ENCODE measurements at places on chromosomes 11 and 22.

- DNase-seq, result no peak
Measured at GRCh38 chr11:29943347-29943746, 73.5 kb downstream of the KCNA4 start.

- peak; percentile 89 for DNase-seq
Measured at GRCh38 chr22:22061085-22062077, 78.8 kb upstream of the TOP3B start.

GRCh38 chr11:105948918-105949590 lies 73.0 kb downstream of the MSANTD4 start:
- DNase-seq, result no peak

DNA sequence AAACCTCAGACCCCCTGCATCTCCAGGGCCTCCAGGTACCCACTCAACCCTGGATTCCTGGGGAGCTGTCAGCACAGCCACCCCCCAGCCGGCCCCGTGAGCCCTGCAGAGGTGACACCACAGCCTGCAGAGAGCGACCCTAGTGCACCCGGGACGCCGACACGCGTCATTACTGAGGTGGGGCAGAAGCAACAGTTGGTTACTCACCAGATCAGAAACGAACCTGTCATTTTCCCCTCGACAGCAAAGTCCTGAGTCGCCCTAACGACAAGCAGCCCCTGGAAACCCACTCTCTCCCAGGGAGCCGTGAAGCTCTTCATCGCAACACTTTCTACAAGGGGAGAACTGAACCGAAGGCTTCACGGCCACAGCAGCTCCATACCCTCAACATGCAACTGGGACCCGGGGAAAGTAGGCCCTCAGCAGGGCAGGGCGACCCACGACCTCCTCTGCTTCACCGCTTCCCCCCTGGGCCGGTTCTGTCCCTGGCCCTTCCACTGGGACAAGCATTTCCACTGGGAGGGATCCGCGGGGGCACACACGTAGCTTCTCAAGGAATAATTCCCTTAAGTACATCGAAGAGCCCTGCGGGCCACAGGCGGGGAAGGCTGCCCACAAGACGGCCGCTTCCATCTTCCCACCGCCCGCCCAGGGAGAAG lies 1.6 kb downstream of the BRD1 start:
- DNase-seq, result peak; percentile 34

DNA sequence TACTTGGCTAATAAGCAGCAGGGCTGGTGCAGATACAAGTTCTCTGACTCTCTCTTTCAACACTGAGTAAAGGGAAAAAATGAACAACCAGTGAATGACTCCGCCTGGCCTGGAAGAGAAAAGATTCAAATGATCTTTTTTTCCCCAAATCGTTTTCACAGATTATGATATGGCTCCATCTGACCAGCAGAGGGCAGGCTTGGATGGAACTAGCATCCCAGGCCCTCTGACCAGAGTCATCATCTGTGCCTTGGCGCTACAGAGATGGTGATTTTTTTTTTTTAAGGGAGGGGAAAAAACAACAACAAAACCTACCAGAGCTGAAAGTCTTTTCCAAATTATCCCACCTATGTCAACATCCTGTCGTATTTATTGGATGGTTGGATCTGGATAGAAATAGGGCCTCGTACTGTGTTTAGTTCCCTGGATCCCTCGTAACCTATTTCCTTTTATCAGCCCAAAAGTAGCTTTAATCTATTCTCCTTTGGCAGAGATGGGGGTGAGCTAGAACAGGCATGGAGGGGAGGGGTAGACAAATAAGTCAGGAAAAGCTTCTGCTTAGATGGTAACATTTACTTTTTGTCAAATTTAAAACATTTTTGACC lies 69.7 kb downstream of the PRSS23 start:
- peak; percentile 77 for DNase-seq

DNA sequence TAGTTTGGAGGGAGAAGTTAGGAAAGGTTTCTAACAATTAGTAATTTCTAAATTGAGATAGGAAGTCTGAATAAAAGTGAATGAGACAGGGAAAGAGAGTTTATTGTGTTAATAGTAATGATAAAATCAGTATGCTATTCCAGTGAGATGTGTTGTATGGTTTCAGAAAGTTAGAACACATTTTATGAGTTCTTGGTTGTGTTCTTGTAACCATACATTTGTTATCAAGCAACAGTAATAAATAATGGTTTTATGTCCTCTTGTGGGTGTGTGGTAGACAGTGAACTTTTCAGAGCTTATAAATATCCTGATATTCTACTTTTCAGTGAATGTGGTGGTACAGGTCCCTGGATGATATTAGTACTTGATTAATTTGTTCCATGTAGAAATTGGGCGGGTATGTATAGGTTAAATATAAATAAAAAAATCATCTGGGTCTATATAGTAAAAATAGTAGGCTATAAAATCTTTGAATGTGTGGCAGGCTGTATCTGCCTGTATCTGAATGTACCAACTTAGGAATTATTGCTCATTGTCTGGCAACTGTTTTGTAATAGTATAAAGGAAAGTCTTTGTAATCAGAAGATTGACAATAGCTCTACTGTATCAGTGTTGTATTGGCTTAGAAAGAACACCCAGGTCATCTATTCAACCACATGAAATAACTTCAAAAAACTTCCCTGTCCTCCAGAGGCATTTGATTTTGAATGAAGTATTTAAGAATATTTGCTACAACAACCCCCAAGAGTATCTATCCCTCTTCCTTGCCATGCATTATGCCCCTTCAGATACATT lies 54.8 kb downstream of the UVRAG start:
- DNase-seq, result no peak

DNA sequence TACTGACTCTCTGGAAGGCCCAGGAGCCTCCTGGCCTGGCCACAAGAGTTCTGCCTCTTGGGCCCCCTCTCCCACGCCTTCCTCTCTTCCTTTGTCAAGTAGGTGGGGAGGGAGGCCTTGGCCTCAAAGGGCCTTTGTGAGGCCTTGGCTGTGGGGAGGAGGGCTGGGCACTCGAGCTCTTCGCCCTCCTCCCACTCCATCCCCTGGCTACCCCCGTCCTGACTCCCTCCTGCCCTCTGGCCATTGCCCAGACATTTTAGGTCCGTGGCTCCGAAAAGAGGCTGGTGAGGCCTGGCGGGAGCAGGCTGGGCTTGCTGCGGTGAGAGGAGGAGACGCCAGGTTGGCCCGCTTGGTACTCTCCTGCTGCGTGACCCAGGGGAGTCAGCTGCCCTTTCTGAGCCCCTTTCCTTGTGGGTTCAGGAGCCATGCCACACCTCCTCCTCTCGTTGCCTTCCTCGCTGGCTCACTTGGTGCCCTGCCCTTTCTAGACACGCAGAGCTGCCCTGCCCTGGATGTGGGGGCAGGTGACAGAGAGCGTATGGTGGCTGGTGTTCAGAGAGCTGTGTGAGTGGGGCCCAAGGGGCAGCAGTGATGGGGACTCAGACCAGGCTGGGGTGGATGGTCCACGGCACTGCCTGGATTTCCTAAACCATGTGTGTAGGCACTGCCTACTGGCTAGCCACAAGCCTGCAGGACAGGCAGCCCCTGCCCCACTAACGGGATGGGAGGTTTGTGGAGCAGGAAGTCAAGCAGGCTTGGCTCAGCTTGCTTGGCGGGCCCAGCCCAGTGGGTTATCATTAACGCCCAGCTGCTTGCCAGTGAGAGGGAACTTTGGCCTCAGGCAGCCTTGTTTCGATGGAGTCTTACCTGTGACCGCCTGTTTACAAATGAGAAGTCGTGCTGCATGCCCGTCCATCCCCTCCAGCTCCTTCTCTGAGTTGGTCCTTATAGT lies 15.8 kb upstream of the OMP start:
- DNase-seq, result no peak

DNA sequence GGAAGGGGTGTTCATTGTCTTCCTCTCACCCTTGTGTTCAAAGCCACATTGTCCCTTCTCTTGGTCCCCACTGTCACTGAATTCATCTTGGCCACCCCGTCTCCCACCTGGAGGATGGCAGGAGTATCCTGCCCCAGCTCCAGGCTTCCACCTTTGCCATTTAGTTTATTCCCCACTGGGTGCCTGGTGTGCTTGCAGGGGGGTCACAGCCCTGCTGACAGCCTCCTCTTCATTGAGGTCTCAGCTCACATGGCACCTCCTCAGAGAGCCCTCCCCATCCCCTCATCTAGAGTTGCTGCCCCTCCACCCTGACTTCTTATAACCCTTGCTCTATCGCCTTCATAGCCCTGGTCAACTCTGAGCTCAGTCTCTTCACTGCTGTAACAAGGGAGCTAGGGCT lies 36.6 kb downstream of the KIAA1671 start:
- DNase-seq, result no peak

GRCh38 chr11:80024119-80024518 lies 583.3 kb upstream of the TENM4 start:
- no peak for DNase-seq

DNA sequence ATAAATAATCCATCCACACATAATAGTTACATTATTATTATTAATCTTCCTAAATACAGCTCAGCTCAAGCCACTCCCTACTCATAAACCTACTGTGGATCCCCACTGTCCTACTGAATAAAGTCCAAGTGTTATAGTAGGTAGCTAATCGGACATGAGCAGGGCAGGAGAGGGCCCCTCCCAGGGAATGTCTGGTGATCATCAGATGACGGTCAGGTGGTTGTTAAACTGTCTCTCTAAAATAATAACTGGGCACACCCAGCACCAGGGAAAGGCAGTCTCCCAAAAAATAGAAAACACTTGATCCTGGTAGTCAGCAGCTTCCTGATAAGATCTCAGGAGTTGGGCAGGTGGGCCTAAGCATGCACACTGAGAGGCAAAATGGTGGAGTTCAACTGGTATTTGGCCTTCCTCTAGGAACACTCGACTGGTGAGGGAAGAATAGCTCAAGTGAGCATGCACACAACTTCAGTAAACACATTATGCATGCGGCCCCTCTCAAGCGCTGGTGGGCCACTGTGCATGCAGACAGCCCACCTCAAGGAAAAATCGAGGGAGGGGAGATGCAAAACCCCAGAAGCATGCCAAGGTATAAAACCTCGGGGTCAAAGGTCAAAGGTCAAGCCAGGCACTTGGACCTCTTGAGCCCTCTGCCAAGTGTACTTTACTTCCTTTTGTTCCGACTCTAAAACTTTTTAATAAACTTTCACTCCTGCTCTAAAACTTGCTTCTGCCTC lies 65.0 kb downstream of the LRRC32 start:
- no peak for DNase-seq

GRCh38 chr11:126188332-126189108 lies 22.9 kb downstream of the RPUSD4 start:
- DNase-seq, result no peak

GRCh38 chr11:36333468-36333867 lies 37.4 kb downstream of the PRR5L start:
- DNase-seq, result peak; percentile 20

DNA sequence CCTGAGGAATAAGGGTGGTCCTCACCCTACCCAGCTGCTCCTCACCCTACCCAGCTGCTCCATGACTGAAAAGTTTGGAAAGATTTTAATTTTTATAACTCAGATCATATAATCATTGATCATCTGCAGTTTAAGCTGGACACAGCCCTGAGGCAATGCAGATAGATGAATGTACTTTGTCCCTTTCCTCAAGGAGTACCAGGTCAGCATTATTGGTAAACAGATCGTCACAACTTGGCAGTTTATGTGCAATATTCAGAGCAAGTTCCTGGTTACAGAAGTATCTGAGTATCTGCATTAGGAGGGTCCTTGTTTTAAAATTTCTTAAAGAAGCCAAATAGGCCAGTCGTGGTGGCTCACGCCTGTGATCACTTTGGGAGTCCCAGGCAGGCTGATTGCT lies 3.6 kb downstream of the TNRC6B start:
- no peak for DNase-seq
